ENCODE measurements at places on chromosomes 1 and 21.

- no peak for DNase-seq
Measured at GRCh38 chr1:171715813-171716251, 26.0 kb downstream of the VAMP4 start.

DNA sequence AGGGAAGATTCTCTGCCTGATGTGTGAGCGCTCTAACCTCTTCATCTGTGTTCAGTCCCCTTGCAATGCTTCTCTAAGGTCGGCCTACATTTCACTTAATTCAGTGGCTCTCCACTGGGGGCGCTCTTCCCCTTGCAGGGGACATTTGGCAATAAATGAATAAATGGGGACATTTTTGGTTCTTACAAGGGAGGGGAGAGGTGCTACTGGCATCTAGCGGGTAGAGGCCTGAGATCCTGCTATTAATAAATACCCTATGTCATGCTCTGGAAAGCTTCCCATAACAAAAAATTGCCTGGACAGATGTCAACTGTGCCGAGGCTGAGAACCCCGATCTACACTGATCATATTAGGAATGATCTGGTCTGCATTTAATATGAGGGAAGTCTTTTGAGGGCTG lies 25.9 kb upstream of the DNAJC11 start:
- no peak for DNase-seq

GRCh38 chr1:89602871-89603404 lies 30.0 kb upstream of the LRRC8C start:
- no peak for DNase-seq

- DNase-seq: no peak
Measured at GRCh38 chr21:23130308-23130707, 2132.1 kb downstream of the NCAM2 start.
